NCI-H1694 treated with DMSO at 0.1 percent for 48 hours (cell line): ENCODE measurements at places on chromosomes 3 and 15.

GRCh38 chr3:101870138-101870537 is 20.8 kb downstream of the NFKBIZ start:
- no peak for DNase-seq

DNA sequence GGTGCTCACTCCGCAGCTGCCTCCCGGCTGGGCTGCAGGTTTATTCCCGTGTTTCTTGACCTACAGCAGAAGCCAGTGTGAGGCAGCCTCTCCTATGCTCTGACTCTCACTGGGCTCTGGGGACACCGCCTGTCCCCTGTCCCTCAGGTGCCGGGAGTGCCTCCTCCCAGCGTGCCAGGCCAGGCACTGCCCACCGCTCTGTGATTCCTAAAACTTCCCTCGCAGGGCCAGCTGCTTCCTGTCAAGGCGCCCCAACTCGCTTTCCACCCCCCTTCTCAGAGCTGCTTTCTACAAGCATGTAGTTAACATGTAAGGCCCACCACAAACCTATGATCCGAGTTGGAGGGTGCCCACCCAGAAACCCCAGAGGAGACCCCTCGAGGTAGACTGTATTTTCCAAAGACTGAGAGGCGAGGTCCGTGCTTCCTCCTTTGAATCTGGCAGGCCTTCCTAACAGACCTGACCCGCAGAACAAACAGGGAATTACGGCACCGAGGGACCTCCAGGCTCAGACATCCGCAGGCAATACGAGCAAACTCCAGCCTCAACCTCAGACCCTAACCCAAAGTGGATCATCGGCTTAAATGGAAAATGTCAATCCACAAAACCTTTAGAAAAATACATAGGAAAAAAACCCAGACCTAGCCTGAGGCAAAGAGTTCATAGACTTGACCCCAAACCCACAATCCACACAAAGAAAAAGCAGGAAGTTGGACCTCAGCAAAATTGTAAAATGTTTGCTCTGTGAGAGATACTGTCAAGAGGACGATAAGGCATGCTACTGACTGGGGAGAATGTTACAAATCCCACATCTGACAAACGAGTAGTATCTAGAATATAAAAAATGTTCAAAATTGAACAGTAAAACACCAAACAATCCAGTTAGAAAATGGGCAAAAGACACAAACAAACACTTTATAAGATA is 121.3 kb upstream of the IQSEC1 start:
- DNase-seq: no peak

DNA sequence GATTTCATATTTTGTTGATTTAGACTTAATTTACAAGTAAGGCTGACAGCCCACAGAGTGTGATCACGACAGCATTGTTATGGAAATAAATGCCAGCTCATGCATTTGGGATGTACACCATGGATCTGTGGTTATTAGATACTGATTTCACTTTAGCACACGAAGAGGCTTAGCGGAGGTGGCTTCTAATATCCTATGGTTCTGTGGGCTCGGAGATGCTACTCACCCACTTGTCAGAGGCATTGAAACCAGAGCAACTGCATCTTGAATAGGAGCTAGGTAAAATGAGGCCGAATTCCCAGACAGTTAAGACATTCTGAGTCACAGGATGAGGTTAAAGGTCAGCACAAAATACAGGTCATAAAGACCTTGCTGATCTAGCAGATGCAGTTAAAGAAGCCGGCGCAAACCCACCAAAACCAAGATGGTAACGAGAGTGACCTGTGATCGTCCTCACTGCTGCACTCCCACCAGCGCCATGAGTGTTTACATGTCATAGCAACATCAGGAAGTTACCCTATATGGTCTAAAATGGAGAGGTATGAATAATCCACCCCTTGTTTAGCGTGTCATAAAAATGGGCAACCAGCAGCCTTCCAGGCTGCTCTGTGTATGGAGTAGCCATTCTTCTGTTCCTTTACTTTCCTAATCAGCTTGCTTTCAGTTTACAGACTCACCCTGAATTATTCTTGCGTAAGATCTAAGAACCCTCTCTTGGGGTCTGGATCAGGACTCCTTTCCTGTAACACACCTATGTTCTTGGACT is 117.5 kb downstream of the PGPEP1L start:
- no peak for DNase-seq

DNA sequence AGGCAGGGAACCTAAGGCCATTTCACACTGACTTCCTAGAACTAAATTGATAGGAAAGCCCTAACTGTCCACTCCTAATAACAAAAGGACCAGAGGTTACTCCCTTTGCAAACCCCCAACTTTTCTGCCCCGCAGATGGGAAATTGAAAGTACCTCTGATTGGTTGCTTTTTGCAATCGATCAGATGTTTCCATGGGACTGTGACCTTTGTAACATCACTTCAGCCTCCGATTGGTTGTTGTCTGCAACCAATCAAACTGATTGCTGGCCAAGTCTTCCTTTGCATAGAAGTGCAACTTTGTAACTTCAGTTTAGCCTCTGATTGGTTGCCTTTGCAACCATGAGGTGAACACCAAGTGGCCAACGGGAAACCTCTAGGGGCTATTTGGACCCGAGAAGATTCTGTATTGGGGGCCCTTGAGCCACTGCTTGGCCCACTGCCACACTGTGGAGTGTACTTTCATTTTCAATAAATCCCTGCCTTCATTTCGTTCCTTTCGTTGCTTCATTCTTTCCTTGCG is 11.3 kb upstream of the KNL1 start:
- DNase-seq: no peak

DNA sequence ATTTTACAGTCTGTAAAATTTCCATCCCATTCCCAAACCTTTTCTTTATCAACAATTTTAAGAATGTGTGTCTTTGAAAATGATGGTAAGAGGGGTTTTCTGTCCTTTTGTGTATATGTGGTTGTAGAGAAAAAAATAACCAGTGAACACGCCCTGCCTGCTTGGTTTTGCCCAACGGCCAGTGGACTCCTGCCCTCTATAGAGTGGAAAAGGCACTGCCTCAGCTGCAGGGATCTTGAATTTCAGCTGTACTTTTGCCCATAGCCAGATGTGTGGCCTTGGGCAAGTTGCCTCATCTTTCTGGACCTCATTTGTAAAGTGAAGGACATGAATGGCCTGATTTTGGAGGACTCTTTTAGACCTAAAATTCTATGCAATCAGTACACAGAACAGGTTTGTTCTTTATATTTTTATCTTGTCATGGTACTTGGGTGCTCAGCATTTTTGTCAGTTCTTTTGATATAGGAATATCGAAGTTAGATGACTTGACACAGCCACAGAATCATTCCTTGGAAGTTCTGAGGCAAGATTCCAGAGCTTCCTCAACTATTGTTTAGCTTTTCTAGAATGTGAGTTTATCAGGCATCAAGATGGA is 81.0 kb downstream of the CLDN11 start:
- DNase-seq: no peak

- DNase-seq: no peak
Observed at GRCh38 chr3:28835751-28836150, 445.1 kb upstream of the RBMS3 start.

GRCh38 chr15:40914486-40914885 is 14.7 kb upstream of the DLL4 start:
- DNase-seq: peak; percentile 15

- peak; percentile 67 for DNase-seq
Observed at GRCh38 chr3:141487521-141488252, 860 bp downstream of the RASA2 start.

GRCh38 chr3:176896640-176897039 is 300.6 kb downstream of the TBL1XR1 start:
- no peak for DNase-seq

GRCh38 chr3:32850226-32850625 is 32.4 kb downstream of the TRIM71 start:
- no peak for DNase-seq

DNA sequence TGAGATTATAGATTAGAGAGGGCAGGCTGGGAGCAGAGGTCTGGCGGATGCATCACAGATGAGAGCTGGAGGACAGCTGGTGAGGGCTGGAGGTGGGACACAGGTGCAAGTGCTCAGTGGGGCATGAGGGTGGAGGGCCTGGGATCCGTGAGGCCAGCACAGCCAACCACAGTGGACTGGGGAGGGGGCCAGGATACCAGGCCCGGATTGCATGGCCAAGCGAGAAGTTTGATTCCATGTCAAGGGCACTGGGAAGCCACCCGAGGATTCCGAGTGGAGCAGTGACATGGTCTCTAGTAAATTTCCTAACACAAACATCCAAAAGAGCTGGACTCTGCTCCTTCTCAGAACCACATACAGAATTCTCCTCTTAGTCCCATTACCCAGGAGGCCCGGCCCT is 44.0 kb upstream of the SLC41A3 start:
- DNase-seq: no peak

- DNase-seq: peak; percentile 65
Observed at GRCh38 chr15:68187559-68187958, 17.6 kb downstream of the CALML4 start.

- DNase-seq: no peak
Observed at GRCh38 chr3:149640976-149641728, 16.7 kb downstream of the WWTR1 start.

GRCh38 chr15:55218056-55218455 is 21.3 kb upstream of the RSL24D1 start:
- no peak for DNase-seq

DNA sequence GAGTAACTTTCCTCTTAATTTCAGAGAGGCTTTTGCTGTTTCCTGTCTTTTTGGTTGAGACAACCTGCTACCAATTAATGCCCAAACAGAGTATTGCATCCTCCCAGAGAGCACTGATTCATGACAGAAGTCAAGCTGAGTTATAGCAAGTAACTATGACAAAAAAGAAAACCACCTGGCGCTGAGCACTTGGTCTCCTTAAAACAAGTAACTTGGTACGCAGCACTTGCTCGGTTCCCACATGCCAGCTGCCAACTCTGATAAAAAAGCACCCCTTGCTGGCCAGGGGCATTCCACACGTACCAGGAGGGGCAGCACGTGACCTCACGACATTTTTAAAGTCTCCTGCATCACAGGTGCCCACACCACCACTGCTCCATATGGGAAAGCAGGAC is 13.5 kb upstream of the MYO5C start:
- no peak for DNase-seq

DNA sequence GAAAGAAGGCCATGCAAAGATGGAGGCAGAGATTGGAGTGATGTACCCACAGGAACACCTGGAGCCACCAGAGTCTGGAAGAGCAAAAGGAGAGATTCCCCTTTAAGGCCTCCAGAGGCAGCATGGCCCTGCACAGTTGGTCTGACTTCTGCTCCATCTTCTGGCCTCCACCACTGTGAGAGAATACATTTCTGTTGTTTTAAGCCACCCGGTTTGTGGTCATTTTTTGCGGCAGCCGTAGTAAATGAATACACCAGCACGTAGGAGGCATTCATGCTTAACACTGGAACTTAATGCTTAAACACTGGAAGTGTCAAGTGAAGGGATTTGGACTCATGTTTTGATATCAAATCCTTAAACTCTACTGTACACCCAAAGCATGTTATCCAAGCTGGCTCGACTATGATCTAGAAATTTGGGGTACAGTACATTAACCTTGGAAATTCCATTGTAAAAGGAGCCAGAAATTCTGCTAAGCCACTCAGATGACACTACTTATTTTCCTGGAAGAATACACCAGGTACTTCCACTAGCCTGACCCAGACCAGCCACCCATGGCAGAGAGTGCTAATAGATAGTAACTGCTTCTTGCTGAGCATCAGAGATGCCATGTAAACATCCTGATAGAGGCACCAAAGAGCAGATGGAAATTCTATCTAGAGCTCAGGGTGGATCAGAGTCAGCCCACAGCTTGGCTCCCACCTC is 190.9 kb downstream of the ADAMTS9 start:
- no peak for DNase-seq

GRCh38 chr3:31307131-31307785 is 225.5 kb upstream of the STT3B start:
- DNase-seq: no peak

DNA sequence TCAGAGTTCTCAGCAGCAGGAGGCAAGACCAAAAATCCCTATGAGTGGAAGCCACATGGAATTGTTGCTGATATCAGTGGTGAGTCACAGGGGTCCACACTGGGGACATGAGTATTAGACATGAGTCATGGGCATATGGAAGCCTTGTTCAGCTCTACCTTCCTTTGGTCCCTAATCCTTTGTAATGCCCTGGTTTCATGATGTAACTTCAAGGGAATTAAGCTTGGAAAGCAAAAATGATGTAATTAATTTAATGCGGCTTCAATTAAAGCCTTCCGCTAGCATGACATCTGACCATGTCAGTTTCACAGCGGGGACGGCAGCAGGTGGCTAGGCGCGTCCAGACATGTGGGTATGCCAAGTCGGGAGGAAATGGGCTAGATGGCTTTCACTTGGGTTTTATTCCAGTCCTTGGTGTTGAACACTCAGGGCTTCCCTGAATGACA is 176.1 kb upstream of the RGMA start:
- no peak for DNase-seq

DNA sequence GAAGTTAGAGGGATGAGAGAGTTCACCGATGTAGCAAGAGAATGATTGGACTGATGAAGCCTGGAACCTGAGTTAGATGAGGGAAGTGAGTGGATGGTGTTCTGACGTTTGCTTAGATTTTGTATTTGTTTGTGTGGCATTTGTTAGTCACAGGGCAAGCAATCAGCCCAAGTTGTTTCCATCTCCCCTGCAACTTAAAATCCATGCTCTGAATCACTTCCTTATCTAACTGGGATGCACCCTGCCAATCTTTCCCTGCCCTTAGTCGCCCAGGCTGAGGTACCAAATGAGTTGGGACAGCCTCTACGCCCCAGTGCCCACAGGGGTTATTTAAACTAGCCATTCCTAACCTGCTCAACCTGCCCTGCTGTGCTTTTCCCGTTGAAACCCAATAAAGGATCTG is 12.6 kb downstream of the PAQR5 start:
- DNase-seq: no peak

DNA sequence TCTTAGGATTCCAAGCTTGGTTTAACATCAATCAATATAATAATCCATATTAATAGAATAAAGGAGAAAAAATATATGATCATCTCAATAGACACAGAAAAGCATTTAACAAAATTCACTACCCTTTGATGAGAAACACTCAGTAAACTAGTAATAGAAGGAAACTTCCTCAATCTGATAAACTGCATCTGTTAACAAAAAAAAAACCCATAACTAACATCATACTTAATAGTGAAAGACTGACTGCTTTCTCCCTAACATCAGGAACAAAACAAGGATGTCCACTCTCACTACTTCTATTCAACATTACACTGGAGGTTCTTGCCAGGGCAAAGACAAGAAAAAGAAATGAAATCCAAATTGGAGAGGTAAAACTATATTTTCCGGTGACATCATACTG is 30.5 kb downstream of the LRRK1 start:
- DNase-seq: no peak
